PC-9 (cell line): ENCODE measurements at places on chromosomes 12 and 14. TPM values are rescaled to one million over a fixed set of nuclear protein-coding genes. Genes with fewer than 3 reads are reported as not detected.

Gene PIWIL1
- not detected in 2 replicates for total RNA-seq

DNA sequence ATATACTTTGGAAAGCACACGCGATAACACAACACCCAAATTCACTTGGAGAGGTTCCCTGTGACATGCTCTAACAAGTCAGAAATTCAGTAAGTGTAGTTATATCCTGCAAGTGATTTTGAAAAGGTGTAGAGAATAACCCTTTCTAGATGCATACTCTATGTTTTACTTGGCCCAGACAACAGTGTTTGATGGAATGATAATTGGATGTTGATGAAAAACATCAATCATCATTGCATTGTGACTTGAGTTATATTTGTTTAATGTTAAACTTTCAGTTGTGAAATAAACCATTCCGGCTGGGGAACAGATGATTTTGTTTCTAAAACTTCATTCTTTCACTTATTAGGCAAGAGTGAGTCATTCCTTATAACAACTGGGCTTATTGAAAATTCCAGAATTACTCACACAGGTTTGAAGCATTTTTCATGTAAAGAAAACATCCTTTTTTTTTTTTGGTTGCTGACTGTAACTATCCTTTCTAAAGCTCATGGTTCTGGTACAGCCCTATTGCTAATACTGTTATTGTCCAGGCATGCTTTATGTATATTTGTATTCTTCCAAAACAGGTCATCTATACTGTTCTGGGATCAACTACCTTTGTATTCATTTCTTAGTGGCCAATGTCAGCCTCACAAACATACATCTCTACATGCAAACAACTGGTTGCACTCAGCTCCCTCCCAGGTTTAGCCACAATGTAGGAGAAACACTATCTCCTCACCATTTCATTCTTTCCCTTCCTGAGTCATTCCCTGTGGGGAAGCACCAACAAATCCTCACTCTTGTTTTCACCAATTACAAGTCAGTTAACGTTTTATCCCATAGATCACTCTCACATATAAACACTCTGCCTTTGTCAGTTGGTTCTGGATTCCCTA lies 121.2 kb upstream of the LRIG3 start:
- H3K36me3 ChIP-seq = no peaks in the 10 kb centered on the region
- H3K4me1 ChIP-seq = peaks cover 37% of the 10 kb centered on the region
- no peaks in the 10 kb centered on the region for H3K27me3 ChIP-seq
- DNase-seq = peak; percentile 93
- peak overlapping the region; percentile 69 for H3K27ac ChIP-seq

Gene ATP23
- total RNA-seq = 5.1 and 6.5 TPM in 2 replicates

Gene C12orf54
- total RNA-seq = not detected in 2 replicates

DNA sequence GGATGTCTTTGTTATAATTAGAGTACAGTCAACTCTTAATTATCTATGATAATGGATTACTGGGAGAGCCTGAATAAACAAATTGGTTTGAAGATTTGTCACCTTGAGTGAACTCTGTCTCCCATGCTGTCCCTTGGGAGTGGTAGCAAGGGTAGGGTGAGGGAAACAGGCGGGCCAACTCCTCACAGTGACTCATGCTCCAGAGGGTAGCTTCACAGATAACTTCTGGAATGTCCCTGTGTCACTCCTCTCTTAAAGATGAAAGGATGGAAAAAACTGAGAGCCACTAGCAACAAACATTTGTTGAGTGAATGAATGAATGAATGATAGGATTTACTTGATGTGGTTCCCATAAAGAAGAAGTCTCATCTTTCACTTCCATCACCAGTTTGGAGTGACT lies 53.5 kb downstream of the RASSF9 start:
- H3K4me3 ChIP-seq = no peak overlapping the region
- H3K4me1 ChIP-seq = peaks cover 29% of the 10 kb centered on the region
- H3K36me3 ChIP-seq = no peaks in the 10 kb centered on the region
- no peak overlapping the region for H3K27ac ChIP-seq

DNA sequence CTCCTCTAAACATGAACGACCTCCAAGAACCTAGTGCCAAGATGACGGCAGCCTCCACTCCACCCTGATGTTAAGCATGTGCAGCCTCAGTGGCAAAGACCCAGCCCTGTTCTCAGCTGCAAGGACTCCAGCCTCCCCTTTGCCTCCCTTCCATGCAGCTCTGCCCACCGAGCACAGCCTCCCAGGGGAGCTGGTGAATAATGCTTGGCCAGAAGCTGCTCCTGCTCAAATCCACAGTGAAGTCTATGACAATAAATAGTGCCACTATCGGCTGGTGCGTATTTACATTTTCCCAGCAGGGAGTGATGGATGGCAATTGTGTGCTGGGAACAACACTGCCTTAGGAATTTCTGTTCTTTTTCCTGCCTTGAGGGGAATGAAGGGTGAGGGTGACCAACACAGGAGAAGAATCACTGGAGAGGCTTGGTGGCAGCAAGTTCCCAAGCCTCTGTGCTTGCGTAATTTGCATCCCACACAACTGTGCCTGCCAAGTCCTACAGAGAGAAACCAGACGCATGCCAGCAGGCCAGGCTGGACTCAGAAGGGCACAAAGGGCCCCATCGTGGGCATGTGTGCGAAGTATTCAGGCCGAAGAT lies 29.9 kb upstream of the TC2N start:
- no peak overlapping the region for H3K4me3 ChIP-seq
- no peak for DNase-seq

DNA sequence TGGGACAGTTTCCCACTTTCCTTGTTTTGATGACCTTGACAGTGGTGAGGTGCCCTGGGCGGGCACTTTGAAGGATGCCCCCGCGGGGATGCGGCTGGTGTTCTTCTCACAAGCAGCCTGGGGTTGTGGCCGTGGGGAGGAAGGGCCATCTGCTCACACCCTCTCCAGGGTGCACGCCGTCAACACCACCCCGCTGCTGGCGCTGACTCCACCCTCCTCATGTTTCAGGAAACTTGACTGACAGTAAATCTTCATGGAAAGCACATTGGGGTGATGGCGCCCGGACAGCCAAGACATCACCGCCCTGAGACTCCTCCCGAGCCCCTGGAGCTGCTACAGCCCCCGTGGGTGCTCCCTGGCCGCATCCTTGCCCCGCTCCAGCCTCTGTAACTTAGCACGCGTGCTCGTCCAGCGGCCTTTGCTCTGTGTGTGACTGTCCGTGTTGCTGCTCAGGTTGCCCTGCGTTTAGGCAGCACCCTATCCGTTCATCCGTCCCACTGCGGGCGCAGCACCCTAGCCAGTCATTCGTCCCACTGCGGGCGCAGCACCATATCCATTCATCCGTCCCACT lies 150.2 kb upstream of the C14orf180 start:
- no peaks in the 10 kb centered on the region for H3K4me1 ChIP-seq
- H3K27me3 ChIP-seq = peaks cover 76% of the 10 kb centered on the region
- DNase-seq = no peak
- no peak overlapping the region for H3K27ac ChIP-seq
- H3K4me3 ChIP-seq = no peak overlapping the region
- no peaks in the 10 kb centered on the region for H3K36me3 ChIP-seq

Gene TDRD9
- total RNA-seq = 0.15 TPM in 1 of 2 replicates, not detected in the other

DNA sequence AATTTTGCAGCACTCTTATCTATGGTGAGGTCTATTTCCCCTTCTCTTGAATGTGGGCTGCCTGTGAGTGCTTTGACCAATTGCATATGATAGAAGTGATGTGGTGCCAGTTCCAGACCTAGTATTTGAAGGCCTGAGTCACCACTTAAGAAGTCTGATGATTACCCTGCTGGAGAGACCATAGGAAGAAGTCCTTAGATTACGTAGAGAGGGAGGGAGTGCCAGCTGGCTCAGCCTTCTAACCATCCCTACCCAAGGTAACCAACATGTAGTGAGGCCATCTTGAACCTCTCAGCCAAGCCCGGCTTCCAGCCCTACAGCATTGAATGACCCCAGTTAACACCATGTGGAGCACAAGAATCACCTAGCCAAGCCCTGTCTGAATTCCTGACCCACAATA lies 166.9 kb downstream of the NELL2 start:
- H3K4me1 ChIP-seq = no peaks in the 10 kb centered on the region
- no peaks in the 10 kb centered on the region for H3K27me3 ChIP-seq
- DNase-seq = no peak
- H3K27ac ChIP-seq = no peak overlapping the region

DNA sequence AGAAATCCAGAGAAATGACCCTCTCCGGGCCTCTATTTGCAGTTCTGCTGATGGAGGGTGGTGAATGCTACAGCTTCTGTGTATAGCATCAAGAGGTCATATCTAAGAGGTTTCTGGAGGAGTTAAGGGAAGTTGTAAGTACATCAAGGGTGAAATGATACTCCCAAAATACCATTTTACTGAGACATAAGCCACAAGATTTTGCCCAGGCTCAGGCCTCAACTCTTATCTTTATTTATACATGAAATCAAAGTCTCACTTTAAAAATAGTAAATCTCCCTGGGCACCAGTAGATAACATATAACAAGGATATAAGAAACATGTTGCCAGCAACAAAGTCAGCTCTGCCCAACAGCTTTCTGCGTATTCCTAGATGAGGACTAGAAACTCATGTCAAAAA lies 40.4 kb downstream of the NIN start:
- H3K27ac ChIP-seq = no peak overlapping the region
- no peaks in the 10 kb centered on the region for H3K36me3 ChIP-seq
- H3K4me1 ChIP-seq = no peaks in the 10 kb centered on the region
- no peak for DNase-seq
- no peak overlapping the region for H3K4me3 ChIP-seq

DNA sequence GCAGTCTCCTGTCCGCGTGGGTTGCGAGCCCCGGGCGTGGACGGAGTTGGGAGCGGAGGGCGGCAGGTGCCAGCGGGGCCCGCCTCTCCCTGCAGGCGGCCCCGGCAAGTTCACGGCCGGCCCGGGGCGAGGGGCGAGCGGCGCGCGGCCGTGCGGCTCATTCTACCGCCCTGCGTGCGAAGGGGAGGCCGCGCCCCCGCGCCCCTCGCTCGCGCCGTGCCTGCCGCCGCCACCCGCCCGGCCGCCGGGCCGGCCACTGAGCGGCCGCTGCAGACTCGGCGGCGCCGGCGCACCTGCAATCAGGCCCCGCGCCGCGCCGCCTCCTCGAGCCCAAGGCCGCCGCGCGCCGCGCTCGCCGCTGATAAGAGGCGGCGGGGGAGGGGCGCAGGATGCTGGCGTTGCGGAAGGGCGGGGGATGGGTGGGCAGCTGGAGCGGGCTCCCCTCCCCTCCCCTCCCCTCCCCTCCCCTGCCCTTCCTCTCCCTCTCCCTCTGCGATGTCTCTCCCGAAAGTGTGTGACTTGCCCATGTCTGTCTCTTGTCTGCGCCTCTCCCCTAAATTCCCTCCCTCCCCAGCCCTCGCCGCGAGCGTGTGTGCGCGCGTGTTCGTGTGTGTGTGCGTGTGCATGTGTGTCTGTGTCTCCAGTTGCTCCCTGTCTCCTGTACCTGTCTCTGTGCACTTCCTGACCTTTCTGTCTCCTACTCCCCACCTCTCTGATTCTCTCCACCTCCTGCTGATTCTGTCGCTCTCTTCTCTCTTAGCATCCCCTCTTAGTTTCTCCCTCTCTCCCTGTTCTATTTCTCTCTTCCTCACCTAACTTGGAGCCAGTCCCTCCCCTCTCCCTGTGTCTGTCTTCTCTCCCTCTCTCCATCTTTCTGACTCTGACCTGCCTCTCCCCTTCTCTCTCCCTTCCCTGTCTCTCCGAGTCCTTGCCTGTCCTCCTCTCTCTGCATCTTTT lies 768.1 kb upstream of the TBX3 start:
- H3K4me3 ChIP-seq = no peak overlapping the region
- no peak overlapping the region for H3K27ac ChIP-seq
- DNase-seq = no peak
- no peaks in the 10 kb centered on the region for H3K36me3 ChIP-seq
- H3K27me3 ChIP-seq = no peaks in the 10 kb centered on the region
- no peaks in the 10 kb centered on the region for H3K4me1 ChIP-seq

- no peak overlapping the region for H3K4me3 ChIP-seq
- H3K36me3 ChIP-seq = no peaks in the 10 kb centered on the region
- no peaks in the 10 kb centered on the region for H3K27me3 ChIP-seq
- H3K4me1 ChIP-seq = no peaks in the 10 kb centered on the region
- no peak for DNase-seq
- no peak overlapping the region for H3K27ac ChIP-seq
These were observed 39.2 kb downstream of the DICER1 start for GRCh38 chr14:95117937-95118721.

Gene PMCH
- total RNA-seq = not detected in 2 replicates

DNA sequence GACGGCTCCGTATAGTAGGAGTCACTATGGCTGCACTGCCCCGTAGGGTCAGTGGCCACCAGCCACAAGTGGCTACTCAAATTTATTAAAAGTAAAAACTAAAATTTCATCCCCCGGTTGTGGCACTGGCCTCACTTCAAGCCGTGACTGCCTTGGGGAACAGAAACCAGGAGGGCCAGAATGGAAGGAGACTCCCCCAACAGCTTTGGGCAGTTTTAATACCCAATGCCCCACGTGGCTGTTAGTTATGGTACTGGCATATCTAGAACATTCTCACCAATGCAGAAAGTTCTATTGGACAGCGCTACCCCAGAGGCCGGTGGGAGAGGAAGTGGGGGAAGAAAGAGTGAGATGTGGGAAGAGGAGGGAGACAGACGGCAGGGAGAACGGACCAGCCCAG lies 6.2 kb downstream of the NCOR2 start:
- H3K27ac ChIP-seq = no peak overlapping the region
- no peaks in the 10 kb centered on the region for H3K27me3 ChIP-seq
- H3K4me1 ChIP-seq = no peaks in the 10 kb centered on the region
- DNase-seq = no peak
- no peaks in the 10 kb centered on the region for H3K36me3 ChIP-seq

DNA sequence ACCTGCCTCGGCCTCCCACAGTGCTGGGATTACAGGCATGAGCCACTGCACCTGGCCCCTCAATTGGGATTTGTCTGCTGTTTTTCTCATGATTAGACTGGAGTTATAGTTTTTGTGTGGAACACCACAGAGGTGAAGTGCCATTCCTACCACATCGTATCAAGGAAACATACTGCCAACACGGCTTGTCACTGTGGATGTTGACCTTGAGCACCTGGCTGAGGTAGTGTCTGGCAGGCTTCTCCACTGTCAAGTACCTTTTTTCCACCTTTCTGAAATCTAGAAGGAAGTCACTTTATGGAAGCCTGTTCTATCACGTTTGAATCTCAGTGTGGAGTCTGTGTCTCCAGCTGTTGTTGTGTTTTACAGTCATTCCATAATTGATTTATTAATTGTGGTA lies 21.4 kb upstream of the SEL1L start:
- no peak overlapping the region for H3K27ac ChIP-seq
- H3K4me3 ChIP-seq = no peak overlapping the region
- H3K4me1 ChIP-seq = no peaks in the 10 kb centered on the region
- DNase-seq = no peak
